ENCODE measurements at places on chromosomes 2 and 18. TPM values are rescaled to one million over a fixed set of nuclear protein-coding genes. Genes with fewer than 3 reads are reported as not detected.

DNA sequence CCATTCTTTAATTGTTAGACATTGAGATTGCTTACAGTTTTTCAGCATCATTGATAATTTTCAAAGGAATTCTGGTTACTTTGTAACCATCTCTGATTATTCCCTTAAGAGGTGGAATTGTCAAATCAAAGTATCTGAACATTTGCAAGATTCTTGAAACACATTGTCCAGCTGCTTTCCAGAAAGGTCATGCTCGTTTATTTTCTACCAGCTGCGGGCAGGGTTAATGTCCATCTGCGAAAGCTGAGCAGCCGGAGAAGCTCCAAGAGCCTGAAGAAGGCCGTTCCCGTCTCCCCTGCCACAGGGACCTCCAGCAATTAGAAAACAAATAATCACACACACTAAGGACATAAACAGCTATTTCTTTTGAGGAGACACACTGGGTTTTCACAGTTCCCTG is 76.1 kb upstream of the TXNDC2 start:
- no peaks in the 10 kb centered on the region for H3K36me3 ChIP-seq
- DNase-seq: no peak
- H3K4me1 ChIP-seq: peaks cover 36% of the 10 kb centered on the region
- peaks cover 4% of the 10 kb centered on the region for H3K27me3 ChIP-seq
- H3K4me3 ChIP-seq: no peak overlapping the region

GRCh38 chr2:42770288-42771131 is 6.6 kb upstream of the OXER1 start:
- H3K27ac ChIP-seq: no peak overlapping the region
- peaks cover 15% of the 10 kb centered on the region for H3K27me3 ChIP-seq
- no peak overlapping the region for H3K4me3 ChIP-seq
- DNase-seq: peak; percentile 10
- H3K4me1 ChIP-seq: no peaks in the 10 kb centered on the region
- no peaks in the 10 kb centered on the region for H3K36me3 ChIP-seq

- H3K4me3 ChIP-seq: no peak overlapping the region
- peaks cover 19% of the 10 kb centered on the region for H3K36me3 ChIP-seq
- 0 out of 2 replicates have a peak overlapping the region, but pooled peaks have one; percentile 55 for H3K27ac ChIP-seq
- DNase-seq: peak; percentile 48
Observed at GRCh38 chr2:47429795-47430194, 26.8 kb downstream of the MSH2 start.

- H3K27me3 ChIP-seq: peaks cover 4% of the 10 kb centered on the region
- H3K27ac ChIP-seq: no peak overlapping the region
- DNase-seq: no peak
- no peak overlapping the region for H3K4me3 ChIP-seq
Observed at GRCh38 chr2:124025891-124026434, 876 bp downstream of the CNTNAP5 start.

- DNase-seq: no peak
- H3K4me3 ChIP-seq: no peak overlapping the region
- no peaks in the 10 kb centered on the region for H3K27me3 ChIP-seq
- H3K36me3 ChIP-seq: peaks cover 11% of the 10 kb centered on the region
Observed at GRCh38 chr2:182558564-182558963, 131.7 kb upstream of the PDE1A start.

DNA sequence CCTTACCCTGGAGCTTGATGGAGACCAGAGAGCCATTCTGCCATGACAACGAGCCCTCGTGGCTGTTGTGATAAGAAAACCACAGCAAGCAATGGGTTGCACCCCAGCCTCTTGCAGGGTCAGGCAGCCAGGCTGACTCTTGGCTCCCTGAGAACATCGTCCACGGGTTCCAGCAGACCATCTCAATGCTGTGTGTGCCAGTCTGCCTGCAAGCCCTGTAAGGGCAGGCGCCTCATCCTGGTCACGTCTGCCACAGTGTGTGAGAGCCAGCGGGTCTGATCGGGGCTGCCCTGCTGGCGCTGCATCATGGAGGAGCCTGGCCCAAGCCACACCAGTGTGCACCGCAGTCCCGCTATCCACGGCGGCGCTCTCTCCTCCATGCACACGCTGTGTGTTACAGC is 71.0 kb upstream of the MGAT4A start:
- H3K4me1 ChIP-seq: peaks cover 12% of the 10 kb centered on the region
- no peaks in the 10 kb centered on the region for H3K36me3 ChIP-seq
- no peak overlapping the region for H3K27ac ChIP-seq
- no peak for DNase-seq
- peaks cover 32% of the 10 kb centered on the region for H3K27me3 ChIP-seq

DNA sequence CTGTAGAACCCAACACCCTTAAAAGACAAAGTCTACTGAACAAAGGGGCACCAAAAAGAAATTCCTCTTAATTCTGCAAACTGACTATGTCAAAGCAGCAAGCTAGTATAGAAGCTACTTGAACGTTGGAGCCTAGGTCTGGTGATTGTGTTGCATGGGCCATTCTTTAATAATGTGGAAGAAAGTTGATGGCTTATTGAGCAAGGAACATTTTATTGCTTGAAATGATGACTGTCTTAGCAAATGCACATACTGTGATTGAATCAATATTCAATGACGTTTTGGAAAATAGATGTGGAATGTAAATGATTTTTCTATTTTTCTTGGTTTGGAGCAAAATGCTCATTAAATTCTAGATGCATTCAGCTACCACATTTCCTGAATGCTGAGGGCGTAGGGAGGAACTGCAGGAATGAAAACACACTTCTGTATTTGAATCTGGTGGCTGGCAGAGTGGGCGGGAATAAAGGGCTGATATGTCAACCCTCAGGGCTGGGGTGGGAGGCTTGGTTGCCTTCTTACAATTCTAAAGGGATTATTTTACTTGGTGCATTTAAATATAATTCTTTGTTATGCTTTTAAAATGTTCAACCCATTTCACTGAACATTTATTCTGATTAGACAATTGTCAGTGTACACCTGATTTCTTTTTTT is 26.5 kb downstream of the MYO3B start:
- H3K4me1 ChIP-seq: no peaks in the 10 kb centered on the region
- H3K4me3 ChIP-seq: no peak overlapping the region
- H3K36me3 ChIP-seq: no peaks in the 10 kb centered on the region
- DNase-seq: no peak

DNA sequence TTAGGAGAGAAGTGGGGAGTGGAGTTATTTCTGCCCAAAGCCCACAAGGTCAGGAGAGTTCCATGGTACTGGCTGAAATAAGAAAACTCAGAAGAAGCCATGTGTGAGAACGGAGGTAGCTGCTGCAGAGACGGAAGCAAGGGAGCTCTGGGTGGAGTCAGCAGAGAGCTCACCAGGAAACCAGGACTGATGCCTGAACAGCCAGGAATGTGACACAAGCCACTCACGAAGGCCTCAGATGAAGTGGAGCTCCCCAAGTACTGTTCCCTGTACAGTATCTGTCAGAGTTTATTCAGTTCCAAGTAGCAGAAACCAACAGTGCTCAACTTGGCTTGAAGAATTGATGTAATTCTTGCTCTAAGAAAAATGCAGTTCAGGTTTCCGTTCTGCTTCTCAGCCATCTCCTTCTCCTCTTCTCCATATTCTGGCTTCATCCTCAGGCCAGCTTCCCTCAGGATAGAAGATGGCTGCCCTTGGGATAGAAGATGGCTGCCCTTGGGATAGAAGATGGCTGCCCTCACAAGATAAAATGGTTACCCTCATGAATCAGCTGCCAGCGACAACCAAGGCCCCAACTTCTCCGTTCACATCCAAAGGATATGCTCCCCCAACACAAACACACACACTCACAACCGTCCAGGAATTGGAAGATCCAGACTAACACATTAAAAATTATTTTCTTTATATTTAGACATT is 117.4 kb upstream of the SH3BP4 start:
- H3K27me3 ChIP-seq: peaks cover 2% of the 10 kb centered on the region
- no peak overlapping the region for H3K27ac ChIP-seq
- H3K4me1 ChIP-seq: peaks cover 7% of the 10 kb centered on the region
- DNase-seq: no peak
- no peaks in the 10 kb centered on the region for H3K36me3 ChIP-seq

GRCh38 chr2:173132531-173132930 is 56.9 kb downstream of the MAP3K20 start:
- DNase-seq: no peak
- H3K27me3 ChIP-seq: peaks cover 2% of the 10 kb centered on the region
- H3K36me3 ChIP-seq: peaks cover 22% of the 10 kb centered on the region
- peaks cover 80% of the 10 kb centered on the region for H3K4me1 ChIP-seq
- peak overlapping the region; percentile 61 for H3K27ac ChIP-seq

DNA sequence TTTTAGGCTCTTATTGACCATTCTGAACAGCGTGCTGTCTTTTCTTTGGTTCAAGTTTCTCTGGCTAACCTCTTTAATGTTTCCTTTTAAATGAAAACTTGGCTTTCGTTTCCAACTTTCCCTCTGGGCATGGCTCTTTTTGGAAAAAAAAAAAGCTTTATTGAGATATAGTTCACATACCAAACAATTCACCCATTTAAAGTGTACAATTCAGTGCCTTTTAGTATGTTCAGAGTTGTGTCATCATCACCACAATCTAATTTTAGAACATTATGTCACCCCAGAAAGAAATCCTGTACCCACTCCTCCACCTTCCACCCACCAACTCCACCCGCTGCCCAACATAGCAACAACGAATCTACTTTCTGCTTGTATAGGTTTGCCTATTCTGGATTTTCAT is 322.4 kb downstream of the ADCYAP1 start:
- no peaks in the 10 kb centered on the region for H3K27me3 ChIP-seq
- H3K4me1 ChIP-seq: no peaks in the 10 kb centered on the region
- H3K4me3 ChIP-seq: no peak overlapping the region
- H3K27ac ChIP-seq: no peak overlapping the region

GRCh38 chr2:205692104-205692503 is 9.8 kb downstream of the NRP2 start:
- no peak overlapping the region for H3K4me3 ChIP-seq
- H3K36me3 ChIP-seq: no peaks in the 10 kb centered on the region
- no peaks in the 10 kb centered on the region for H3K27me3 ChIP-seq
- peaks cover 46% of the 10 kb centered on the region for H3K4me1 ChIP-seq
- peak overlapping the region; percentile 22 for H3K27ac ChIP-seq
- DNase-seq: peak; percentile 43

GRCh38 chr2:105391058-105391627 is 7.7 kb downstream of the FHL2 start:
- H3K27ac ChIP-seq: peak overlapping the region; percentile 84
- H3K4me1 ChIP-seq: peaks cover 94% of the 10 kb centered on the region
- H3K27me3 ChIP-seq: peaks cover 5% of the 10 kb centered on the region
- H3K4me3 ChIP-seq: peak overlapping the region; percentile 79
- H3K36me3 ChIP-seq: peaks cover 81% of the 10 kb centered on the region
- peak; percentile 81 for DNase-seq

- peaks cover 70% of the 10 kb centered on the region for H3K4me1 ChIP-seq
- H3K27me3 ChIP-seq: no peaks in the 10 kb centered on the region
- peak; percentile 84 for DNase-seq
Observed at GRCh38 chr18:36354989-36355388, 57.5 kb downstream of the FHOD3 start.

GRCh38 chr2:239674101-239674980 is 273.5 kb upstream of the HDAC4 start:
- peaks cover 3% of the 10 kb centered on the region for H3K27me3 ChIP-seq
- H3K27ac ChIP-seq: no peak overlapping the region
- peaks cover 5% of the 10 kb centered on the region for H3K36me3 ChIP-seq
- no peak overlapping the region for H3K4me3 ChIP-seq
- H3K4me1 ChIP-seq: no peaks in the 10 kb centered on the region
- no peak for DNase-seq

- peaks cover 17% of the 10 kb centered on the region for H3K4me1 ChIP-seq
- no peak overlapping the region for H3K4me3 ChIP-seq
- peak overlapping the region; percentile 51 for H3K27ac ChIP-seq
Observed at GRCh38 chr2:227016894-227017293, 147.1 kb downstream of the COL4A4 start.

DNA sequence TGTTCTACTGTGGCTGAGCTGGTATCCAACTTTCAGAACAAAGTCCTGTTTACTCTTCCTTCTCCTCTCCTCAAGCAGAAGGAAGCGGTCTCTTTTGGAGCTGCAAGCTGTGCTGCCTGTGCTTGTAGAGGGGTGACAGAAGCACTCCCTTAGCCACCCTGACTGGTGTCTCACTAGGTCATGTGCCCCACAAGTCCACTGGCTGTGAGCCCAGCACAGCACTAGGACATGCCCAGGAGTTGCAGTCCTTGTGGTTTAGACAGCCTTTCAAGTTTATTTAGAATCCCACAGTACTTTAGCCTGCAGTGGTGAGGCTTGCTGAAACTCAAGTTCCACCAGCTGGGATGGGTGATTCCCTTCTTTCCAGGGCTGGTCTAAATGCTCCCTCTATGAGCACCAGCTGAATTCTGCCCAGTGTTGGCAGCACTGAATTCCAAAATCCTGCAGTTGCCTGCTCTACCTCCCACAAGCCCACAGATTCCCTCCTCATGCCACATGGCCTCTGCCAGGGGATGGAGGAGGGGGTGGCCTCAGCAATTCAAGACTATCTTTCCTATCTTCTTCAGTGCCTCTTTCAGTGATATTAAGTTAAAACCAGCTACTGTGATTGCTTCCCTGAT is 61.2 kb downstream of the CCDC85A start:
- peak; percentile 71 for DNase-seq
- peaks cover 87% of the 10 kb centered on the region for H3K4me1 ChIP-seq
- H3K4me3 ChIP-seq: no peak overlapping the region
- H3K27me3 ChIP-seq: no peaks in the 10 kb centered on the region
- peak overlapping the region; percentile 60 for H3K27ac ChIP-seq
- peaks cover 50% of the 10 kb centered on the region for H3K36me3 ChIP-seq

GRCh38 chr2:67851956-67852824 is 210.6 kb downstream of the C1D start:
- no peak for DNase-seq
- H3K27me3 ChIP-seq: peaks cover 2% of the 10 kb centered on the region
- no peak overlapping the region for H3K4me3 ChIP-seq

GRCh38 chr2:129885735-129886134 is 93.7 kb upstream of the RAB6C start:
- peaks cover 7% of the 10 kb centered on the region for H3K4me1 ChIP-seq
- no peaks in the 10 kb centered on the region for H3K36me3 ChIP-seq
- H3K27ac ChIP-seq: no peak overlapping the region
- peaks cover 7% of the 10 kb centered on the region for H3K27me3 ChIP-seq
- DNase-seq: no peak

The APOB gene
- total RNA-seq: not detected

The PTH2R gene
- not detected for total RNA-seq

The MEIS1 gene
- 85.2 TPM for total RNA-seq

The RFX8 gene
- total RNA-seq: 8.0 TPM

The REG3G gene
- total RNA-seq: not detected

The C2orf15 gene
- total RNA-seq: not detected

The LONRF2 gene
- total RNA-seq: not detected

The ITGA4 gene
- 27.1 TPM for total RNA-seq

The SIGLEC15 gene
- total RNA-seq: 0.59 TPM

The RPE gene
- total RNA-seq: 58.9 TPM

The SERPINE2 gene
- 145 TPM for total RNA-seq

The PASK gene
- total RNA-seq: 6.6 TPM

The TMEM182 gene
- total RNA-seq: 2.0 TPM
